HT1080 (cell line): ENCODE measurements at places on chromosomes 5 and 9. TPM values are rescaled to one million over a fixed set of nuclear protein-coding genes. Genes with fewer than 3 reads are reported as not detected.

AGXT2 gene
- total RNA-seq, result not detected in 2 replicates

BAG1 gene
- total RNA-seq, result 63.3 and 65.7 TPM in 2 replicates

LHX3 gene
- not detected in 2 replicates for total RNA-seq

ACSL6 gene
- 0.03 and 0.06 TPM in 2 replicates for total RNA-seq

SPATA31A3 gene
- not detected in 2 replicates for total RNA-seq

OR1L6 gene
- total RNA-seq, result not detected in 2 replicates

DOCK8 gene
- not detected in 2 replicates for total RNA-seq

BTNL8 gene
- total RNA-seq, result 0.18 TPM in 1 of 2 replicates, not detected in the other
